ENCODE measurements at places on chromosomes 5 and 9.

DNA sequence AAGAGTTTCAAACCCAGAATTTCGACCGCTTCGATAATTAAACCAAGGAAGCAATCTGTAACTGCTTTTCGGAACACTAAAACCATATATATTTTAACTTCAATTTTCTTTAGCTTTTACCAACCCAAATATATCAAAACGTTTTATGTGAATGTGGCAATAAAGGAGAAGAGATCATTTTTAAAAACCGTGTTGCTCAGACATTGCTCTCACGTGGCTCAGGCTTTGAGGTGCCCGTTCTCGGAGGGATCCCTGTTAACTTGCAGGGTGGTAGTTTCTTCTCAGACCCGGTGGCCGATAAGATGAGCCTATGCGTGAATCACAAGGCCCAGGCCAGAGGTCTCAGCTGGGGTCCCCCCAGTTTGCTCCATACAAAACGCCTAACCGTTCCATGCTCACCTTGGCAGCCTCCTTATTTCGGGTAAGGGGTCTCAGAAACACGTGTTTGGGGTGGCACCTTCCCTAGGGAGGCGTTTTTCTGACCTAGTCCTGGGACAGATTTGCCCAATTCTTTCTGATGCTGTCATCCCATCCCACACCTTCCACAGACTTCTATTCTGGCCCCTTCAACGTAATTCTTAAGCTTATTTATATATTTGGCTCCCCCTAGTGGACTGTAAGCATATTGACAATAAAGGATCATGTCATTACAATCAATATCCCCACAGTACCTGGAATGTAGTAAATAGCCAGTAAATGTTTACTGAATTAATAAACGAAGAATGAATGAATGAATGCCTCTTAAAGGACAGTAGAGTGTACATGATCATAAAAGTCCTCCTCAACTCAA is 48.1 kb downstream of the THBS4 start:
- peak; percentile 39 for DNase-seq

- DNase-seq = no peak
Measured at GRCh38 chr5:26662806-26663360, 375.5 kb downstream of the CDH9 start.

GRCh38 chr5:6631441-6631840 is 1.4 kb downstream of the NSUN2 start:
- DNase-seq = no peak

- DNase-seq = no peak
Measured at GRCh38 chr5:66669086-66669861, 73.1 kb downstream of the MAST4 start.

- DNase-seq = no peak
Measured at GRCh38 chr9:127267793-127268525, 3.4 kb downstream of the GARNL3 start.

GRCh38 chr9:134782921-134783698 is 97.5 kb upstream of the FCN2 start:
- no peak for DNase-seq

DNA sequence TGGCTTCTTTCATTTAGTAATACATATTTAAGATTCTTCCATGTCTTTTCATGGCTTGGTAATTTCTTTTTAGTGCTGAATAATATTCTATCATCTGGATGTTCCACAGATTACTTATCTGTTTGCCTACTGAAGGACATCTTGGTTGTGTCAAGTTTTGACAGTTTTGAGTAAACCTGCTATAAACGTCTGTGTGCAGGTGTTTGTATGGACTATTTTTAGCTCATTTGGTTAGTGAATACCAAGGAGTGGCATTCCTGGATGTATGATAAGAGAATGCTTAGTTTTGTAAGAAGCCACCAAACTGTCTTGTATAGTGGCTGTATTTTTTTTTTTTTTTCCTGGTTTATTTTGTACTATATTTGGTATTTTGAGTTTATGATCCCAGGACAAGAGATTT is 38.4 kb downstream of the PRRC1 start:
- no peak for DNase-seq

DNA sequence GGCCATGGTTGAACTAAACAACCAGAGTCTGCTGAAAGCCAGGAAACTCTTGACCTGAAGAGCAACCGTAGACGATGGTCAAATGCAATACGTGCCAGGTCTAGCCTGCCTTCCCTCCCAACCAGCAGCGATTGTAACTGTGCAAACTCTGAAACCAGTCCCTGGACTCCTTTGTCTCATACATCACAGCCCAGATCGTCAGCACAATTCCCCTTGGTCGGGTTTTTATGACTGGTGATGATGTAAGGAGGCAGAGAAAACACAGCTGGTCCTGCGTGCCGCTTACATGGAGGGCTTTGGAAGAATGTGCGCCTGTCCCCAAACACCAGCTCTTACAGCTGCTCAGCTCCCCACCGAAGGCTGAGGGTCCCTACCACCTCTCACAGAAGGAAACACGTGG is 24.6 kb downstream of the SMIM23 start:
- no peak for DNase-seq

- DNase-seq = no peak
Measured at GRCh38 chr5:78588507-78588906, 60.1 kb downstream of the LHFPL2 start.

All from activated CD4-positive, alpha-beta T cell treated with anti-CD3 and anti-CD28 coated beads, Interleukin-2, amount 50 U/mL, for 48 hours (primary cell).